ENCODE measurements at places on chromosomes 7 and 10. TPM values are rescaled to one million over a fixed set of nuclear protein-coding genes. Genes with fewer than 3 reads are reported as not detected.

DNA sequence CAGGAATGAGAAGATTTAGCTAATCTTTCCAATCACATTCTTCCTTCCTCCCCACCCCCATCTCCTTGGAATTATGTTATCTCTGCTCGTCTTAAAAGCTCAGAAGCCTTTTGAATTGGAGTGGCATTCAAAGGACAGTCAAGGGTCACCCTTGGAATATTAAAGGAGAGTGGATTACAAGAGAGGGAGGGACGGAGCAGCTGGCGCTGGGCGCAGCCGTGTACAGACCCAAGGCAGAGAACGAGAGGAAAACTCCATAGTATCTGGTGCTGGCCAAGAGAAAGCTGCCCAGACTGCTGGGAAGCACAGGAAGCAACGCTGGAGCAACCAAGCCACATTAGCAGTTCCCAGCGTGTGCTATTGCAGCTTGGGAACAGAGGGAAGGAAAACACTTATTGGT, 95.7 kb downstream of the POU6F2 start:
- DNase-seq = no peak

- DNase-seq = no peak
These were observed 44.9 kb upstream of the KMT2C start for GRCh38 chr7:152480664-152481063.

DNA sequence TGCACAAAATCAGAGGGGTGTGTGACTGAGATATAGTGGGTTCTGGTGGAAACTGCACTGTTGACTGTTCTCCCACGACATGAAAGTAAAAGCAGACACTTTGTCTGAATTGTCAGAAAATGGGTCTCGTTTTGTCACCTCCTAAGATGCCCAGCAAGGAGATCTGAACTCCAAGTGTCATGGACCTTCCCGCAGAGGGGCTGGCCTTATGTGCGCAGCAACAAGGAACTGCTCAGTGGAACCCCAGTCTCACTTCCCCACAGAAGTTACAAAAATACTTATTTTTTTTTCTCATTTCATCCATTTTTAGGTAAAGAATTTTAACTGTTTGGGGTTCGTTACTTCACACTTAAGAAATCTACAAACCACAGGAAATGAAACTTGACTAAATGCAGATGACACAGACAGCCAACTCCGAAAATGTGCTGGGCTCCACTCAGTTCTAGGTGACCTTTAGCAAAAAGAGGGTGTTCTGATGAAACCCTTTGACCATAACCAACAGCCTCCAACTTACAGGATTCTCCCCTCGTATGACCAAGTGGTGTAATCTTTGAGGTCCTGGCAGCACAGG, 115.0 kb downstream of the FAM107B start:
- DNase-seq = no peak

GRCh38 chr10:2929480-2930258, 137.7 kb upstream of the PFKP start:
- no peak for DNase-seq

LAMB4 gene
- 0.19 TPM for total RNA-seq

ITPRID1 gene
- total RNA-seq = not detected

TAS2R3 gene
- not detected for total RNA-seq

DNA sequence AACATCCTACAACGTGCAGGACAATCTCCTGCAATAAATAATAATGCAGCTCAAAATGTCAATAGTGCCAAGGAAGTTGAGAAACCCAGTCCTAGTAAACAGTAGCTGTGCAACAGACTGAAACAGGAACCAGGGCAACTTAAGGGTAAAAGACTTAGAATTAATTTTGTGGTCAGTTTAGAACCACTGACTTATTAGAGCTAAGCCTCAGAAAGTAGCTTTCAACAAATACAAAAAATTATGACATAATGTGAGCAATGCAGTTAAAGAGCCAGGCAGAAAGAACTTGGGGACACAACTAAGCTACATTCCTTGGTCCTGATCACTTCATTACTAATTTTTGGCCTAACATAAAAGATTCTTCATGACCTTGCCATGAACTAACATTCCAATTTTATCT, 195.4 kb downstream of the MACC1 start:
- no peak for DNase-seq

DNA sequence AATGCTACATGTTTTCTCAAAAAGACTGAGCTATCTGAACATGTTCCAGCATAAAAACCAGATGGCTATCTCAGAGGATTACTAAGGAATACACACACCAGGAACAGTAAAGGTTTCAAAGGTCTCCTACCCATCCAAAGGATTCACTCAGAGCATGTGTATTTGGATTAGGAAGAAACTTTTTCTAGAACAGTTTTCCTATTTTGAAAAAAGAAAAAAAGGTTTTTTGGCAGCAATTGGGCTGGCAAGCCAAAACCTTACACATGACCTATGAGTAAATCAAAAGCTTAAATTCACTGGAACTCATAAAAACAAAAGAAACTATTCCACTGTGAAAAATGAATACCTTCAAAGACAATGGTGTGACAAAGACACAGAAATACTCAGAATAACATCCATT, 9.6 kb downstream of the TPK1 start:
- no peak for DNase-seq

DNA sequence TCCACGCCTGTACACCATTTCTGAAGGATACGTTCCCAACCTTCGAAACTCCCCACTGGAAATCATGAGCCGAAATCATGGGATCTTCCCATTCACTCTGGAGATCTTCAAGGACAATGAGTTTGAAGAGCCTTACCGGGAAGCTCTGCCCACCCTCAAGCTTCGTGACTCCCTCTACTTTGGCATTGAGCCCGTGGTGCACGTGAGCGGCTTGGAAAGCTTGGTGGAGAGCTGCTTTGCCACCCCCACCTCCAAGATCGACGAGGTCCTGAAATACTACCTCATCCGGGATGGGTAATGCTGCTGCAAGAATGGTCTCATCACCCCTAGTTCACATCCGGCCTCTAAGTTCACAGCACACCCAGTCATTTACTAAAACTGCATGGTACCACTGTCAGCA, 30.3 kb downstream of the PLA2G12B start:
- no peak for DNase-seq

GRCh38 chr10:51574248-51575048, 124.9 kb downstream of the CSTF2T start:
- DNase-seq = no peak

MCM10 gene
- total RNA-seq = 33.6 TPM

DNA sequence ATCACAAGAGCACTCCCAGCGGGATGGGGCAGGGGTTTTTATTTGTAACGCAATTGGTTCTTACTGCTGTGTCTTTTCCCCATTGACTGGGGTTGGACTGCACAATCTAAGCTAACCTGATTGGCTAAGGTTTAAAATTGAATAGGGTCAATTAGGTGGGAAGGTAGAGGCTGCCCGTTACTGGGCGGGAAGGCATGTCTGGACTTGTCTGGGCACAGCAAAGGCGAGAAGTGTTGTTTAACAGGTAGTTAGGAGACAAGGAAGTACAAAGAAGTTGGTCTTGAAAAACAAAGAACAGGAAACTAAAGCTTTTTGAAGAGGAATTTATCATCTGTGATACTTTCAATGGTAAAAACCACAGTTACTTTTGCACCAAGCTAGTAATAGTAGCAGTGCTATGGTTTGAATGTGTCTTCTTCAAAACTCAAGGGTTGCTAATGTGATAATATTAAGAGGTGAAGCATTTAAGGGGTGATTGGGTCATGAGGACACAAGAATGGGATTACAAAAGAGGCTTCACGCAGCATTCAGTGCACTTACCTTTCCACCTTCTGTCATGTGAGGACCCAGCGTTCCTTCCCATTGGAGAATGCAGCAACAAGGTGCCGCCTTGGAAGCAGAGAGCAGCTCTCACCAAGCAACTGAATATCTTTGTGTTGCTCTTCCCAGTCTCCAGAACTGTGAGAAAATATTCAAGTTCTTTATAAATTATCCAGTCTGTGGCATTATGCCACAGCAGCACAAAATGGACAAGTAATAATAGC, 875.5 kb upstream of the SORCS1 start:
- DNase-seq = no peak

GRCh38 chr10:113326160-113327111, 226.4 kb upstream of the HABP2 start:
- DNase-seq = peak; percentile 95

- DNase-seq = no peak
These were observed 20.1 kb downstream of the ITGB1 start for GRCh38 chr10:32937911-32938424.

DNA sequence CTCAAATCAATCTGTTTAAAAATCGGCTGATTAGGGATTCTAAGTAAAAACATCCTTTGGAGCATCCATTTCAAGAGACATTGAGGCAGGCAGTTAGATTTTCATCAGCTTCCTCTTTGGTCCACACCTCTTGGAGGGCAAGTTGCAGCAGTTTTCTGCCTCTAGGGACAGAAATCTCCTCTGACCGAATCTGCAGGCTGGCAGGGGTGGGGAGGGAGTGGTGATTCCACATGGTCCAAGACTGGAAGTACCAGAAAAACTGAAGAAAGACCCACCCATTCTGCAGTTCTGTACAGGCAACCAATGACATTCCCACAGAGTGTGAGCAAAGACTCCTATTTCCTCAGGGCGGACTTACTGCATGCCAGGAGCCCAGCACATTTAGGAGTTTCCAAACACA, 29.0 kb downstream of the FGFBP3 start:
- DNase-seq = no peak

DNA sequence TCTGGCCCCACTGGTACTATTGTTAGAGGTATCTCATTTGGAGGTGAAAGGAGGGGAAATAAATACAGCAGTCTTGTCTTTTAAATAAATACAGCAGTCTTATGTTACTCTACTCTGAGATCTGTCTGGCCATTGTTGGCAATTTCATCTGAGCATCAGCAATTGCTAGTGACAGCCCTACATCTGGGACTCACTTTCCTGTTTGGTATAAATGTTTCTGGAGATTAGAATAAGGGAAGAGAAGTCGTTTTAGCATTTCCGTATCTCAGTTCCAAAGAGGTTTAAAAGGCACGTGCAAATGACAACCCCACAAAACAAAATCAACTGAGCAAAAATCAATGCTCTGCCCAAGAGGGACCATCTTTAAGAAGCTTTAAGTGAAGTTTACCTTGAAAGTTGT, 18.1 kb upstream of the CNNM2 start:
- no peak for DNase-seq

DNA sequence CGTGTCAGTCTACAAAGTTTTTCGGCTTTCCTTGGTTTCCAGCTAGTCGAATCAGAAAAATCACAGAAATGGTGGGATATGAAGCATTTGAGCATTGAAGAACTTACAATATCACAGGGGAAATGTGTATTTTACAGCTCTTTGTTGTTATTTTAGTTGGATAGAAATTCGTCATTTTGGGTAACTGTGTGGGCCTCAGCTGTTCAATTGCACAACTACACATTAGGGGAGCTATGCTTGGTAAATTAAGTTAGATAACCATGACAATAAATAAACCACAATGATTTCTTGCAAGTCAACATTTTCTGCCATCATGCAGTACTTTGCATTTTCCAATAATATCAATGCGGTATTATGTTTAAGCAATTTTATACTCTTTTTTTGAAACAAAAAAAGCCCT, 80.4 kb upstream of the ANK3 start:
- DNase-seq = no peak

HGF gene
- total RNA-seq = not detected

DNA sequence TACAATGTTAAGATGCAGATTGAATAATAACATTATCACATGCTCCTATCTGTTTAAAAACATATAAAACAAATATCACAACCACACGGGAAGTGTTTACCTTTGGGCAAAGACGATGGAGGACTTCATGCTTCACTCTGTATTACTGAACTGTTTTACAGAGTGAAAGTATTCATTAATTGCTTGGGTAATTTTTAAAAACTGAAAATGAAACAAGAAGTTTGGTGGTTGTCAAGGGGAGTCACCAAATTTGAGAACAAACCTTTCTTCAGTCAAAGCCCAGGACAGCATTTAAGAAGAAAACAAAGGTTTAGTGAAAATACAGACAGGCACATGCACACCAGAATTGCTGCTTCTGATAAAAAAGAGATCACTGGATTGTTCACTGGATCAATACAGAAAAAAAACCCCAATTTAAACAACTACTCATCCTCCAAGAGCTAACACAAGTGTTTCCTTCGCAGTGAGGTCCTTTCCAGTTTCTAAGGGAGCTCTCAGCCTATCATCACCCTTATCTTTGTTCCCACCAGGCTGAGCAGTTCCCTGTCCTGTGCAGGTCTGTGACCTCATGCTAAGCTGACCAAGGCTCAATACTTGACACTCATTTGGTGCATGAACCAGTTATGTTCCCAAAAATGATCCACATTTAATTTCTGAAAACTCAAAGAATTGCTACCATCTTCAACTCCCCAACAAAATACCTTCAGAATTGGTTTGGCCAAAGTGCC, 8.8 kb downstream of the PARP12 start:
- no peak for DNase-seq

CPA5 gene
- total RNA-seq = 1.0 TPM

- no peak for DNase-seq
These were observed 34.6 kb upstream of the ST7 start for GRCh38 chr7:116918704-116919103.

DNA sequence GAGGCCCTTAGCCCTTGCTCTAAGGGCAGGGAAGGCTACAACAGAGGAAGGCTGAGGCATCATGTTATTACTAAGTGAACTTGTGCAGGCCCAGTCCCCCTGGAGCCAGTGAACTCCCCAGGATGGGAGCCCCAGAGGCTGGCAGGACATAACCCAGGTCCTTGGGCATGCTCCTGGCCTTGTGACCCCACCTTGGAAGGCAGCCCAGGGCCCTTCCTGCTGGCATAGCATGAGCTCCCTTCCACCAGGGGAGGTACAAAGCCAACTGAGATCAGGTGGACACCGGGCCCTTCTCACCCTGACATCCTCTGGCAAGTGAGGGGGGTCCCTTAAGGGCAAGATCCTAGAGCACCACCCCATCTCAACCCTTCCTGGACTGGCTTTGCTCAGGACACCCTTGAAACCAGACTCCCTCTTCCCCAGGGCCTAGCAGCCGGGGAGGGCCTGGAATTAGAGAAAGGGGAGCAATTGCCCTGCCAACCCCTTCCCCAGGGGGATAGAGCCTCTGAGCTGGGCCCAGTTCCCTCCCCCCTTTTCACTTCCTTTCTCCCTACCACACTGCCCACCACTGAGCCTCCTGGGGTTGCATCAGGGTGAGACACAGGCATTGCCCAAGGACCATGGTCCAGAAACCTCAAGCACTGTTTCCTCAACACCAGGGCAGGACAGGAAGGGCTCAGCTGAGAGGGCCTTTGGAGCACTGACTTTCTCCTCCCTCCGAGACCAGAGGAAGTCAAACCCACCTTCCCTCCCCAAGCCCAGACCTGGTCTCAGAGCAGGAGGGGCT, 1.8 kb upstream of the VSIR start:
- no peak for DNase-seq

- DNase-seq = no peak
These were observed 49.0 kb downstream of the PRR15 start for GRCh38 chr7:29612596-29612995.

GRCh38 chr10:110074758-110075671, 67.2 kb downstream of the ADD3 start:
- no peak for DNase-seq

CNPY1 gene
- total RNA-seq = not detected

SEMA3C gene
- 268 TPM for total RNA-seq

GRCh38 chr7:42213093-42213492, 23.9 kb downstream of the GLI3 start:
- DNase-seq = no peak

All from A172 (cell line).